ENCODE measurements at places on chromosomes 5 and 9. TPM values are rescaled to one million over a fixed set of nuclear protein-coding genes. Genes with fewer than 3 reads are reported as not detected.

DNA sequence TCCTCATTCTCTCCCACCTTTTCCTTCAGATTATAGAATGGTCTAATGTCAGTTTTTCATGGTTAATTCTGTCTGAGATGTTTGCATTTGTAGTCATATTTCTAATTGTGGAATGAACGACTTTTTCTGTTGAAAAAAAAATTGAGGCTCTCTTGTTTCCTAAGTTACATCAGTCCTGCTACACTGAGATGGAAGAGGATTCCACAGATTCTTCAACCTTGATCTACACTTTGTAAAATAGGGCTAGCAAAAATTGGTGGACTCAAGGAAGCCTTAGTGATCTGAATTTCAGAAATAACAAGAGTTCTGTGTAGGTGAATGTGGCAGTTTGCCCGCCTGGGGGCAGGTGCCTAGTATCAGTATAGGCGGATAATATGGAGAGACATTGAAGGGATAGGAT is 51.9 kb downstream of the ERBIN start:
- DNase-seq = no peak

The DRD1 gene
- total RNA-seq = not detected

DNA sequence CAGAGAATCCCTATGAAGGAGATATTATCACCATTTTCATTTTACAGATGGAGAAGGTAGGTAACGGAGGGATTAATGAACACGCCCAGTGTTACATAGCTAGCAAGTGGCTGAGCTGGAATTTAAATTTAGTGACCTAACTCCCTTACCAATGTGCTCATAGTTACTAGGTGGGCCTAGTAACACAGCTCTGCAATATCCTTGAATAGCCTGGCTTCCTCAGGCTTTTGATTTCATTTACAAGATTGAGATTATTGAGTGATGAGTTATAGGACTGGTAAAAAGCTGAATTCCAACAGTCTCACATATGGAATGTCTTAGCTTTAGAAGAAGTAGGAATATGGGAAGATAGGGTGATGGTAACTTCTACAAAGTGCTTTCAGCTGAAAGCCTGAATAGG is 336.3 kb upstream of the KIF2A start:
- no peak for DNase-seq

DNA sequence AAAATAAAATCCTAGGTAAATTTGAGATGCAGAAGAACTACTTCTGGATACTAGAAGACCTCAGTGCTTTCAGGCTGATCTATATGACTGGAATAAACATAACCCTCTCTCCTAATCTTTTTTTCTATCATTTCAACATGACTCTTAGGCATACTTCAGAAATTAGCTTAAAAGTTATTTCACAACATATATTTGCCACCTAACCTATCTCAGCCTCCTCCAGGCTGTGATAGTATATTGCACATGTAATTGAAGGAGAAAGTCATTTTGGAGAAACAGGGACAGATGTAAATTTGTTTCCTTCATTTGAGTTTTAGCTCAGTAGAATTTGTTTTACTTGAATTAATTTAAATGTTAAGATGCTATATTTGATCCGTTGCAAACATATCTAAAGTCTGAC is 1932.3 kb upstream of the CDH6 start:
- DNase-seq = no peak
